Activated CD4-positive, CD25-positive, alpha-beta regulatory T cell treated with anti-CD3 and anti-CD28 coated beads, Interleukin-2, amount 50 U/mL, for 72 hours (primary cell): ENCODE measurements at places on chromosomes 5 and 9.

- DNase-seq, result no peak
Observed at GRCh38 chr5:123937230-123937629, 425.3 kb downstream of the CSNK1G3 start.

DNA sequence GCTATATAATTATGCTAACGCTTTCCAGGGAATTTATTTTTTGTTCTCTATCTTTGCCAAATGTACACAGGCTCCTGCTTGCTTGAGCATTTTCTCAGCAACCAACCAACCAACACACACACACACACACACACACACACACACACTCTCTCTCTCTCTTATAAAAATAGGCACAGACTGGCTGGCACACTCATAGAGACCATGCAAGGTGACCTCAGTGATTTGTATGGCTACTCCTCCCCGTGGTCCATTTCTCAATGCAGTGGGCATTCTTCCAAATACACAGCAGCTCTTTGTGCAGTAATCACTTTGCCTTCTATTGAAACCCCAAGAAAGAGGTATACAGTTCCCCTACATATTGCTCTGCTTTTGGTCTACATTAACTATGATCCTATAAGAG is 416.0 kb downstream of the MAN2A1 start:
- no peak for DNase-seq

DNA sequence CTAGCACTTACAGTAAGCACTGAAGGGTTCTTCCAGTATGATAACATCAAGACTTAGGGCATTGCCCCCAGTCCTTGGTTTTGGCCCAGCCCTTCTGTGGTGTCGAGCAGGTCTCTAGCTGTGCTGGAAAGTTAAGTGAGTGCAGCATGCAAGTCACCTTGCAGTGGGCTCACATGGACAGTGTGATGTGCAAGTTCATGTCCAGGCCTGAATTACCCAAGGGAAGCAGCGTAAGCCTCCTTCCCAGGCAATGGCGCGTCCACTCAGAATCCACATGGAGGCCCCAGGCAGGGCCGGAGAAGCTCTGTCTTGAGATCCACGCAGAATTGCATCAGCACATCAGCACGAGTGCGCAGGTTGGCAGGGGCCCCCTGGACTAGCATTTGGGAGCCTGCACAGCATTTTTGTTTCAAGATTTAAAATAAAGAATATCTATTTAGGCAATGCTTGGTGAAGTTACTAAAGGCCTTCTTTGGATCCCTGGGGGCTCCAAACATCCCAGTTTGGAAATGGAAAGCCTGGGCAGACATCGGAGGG is 108.4 kb upstream of the ALDH1B1 start:
- DNase-seq, result no peak

- DNase-seq, result no peak
Observed at GRCh38 chr5:35182910-35183535, 47.3 kb downstream of the PRLR start.

- no peak for DNase-seq
Observed at GRCh38 chr5:63916786-63917185, 45.5 kb downstream of the HTR1A start.

DNA sequence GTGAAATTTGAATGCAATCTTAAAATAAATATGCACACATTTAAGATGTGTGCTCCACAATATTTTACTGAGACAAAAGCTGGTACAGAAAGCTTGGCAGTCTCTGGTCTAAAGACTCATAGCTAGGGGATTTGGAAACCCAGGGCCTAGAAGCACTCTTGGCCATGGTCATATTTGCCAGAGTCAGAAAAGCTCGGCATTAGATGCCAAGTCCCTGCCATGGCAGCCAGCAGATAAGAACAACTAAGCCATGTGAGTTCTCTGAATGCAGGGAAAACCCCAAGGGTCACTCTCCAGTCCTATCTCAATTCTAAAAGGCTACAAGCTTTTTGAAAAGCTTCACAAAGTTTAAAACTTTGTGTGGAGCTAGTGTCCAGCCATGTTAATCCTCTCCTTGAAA is 119.5 kb downstream of the FAM114A2 start:
- DNase-seq, result no peak

DNA sequence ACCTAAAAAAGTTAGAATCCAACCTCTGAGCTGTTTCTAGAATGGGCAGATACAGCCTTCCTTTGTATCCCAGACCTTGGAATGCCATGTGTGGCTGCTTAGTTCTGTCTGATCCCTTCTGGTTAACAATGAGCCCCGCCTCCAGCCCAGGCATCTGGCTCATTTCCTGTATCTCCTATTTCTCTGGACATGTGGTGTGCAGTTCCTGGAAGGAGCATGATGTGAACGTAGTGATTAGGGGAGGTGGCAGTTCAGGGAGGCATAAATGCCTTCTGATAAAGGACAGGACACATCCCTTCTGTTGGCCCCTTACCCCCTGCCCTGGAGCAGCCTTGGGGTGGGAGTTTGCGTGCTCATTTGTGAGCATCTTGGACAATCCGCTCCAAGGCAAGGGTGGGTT is 243.0 kb downstream of the ZSWIM6 start:
- DNase-seq, result no peak
